Heart right ventricle (tissue), 16 donors: ENCODE measurements at places on chromosomes 12 and 14. TPM values are rescaled to one million over a fixed set of nuclear protein-coding genes. Genes with fewer than 3 reads are reported as not detected.
A peak's percentile ranks its signal among the peaks of the same experiment; 100 is the strongest.

DNA sequence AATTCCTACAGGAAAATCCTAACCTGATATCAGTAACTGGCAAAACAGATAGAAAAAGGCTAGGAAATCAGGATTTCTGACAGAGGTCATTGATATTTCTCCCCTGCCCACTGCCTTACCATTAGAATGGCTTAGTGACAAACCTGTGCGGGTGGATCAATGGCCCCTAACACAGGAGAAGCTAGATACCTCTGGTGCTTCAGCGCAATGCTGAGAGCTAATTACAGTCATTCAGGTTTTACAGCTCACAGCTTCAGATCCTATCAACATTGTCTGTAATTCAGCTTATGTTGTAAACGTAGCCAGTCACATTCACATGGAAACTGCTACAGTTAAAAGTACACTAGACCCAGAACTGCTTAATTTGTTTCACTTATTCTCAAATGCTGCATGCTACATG lies 17.4 kb upstream of the SLC10A1 start:
- no peak for DNase-seq

PFDN5 gene
- 1,216 TPM for polyA plus RNA-seq

DNA sequence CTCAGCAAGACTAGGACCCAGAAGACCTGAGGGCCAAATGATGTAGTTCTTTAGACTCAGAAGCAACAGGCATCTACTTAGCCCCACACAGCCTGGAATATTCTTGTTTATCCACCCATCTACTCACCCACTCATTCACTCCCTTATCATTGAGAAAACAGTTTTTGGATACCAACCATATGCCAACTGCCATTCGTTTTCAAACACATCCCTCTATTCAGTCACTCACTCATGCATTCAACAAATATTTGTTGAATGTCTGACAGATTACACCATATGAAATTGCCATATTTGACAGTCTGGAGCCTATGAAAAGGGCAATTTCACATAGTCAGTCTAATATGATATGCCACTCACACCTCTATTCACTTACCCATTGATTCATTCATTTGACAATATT lies 103.2 kb downstream of the NT5DC3 start:
- no peak for DNase-seq

DNA sequence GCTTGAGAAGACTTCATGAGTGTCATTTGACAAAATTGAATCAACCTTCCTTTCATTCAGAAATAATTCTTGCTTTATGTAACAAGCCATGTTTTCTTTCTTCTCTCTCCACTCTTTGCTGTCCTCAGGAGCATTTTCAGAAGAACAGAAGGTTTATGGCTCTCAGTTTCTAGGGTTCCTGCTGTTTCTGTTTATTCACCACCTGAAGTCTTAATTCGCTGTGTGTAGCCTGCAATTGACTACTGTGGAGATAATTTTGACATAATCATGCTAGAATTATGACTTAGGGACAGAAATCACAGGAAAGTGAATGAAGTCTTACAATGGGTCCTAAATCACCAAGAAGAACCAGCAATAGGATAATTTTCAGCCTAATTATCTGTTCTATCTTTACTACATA lies 7.2 kb upstream of the PLEKHG7 start:
- no peak for DNase-seq

ASCL1 gene
- polyA plus RNA-seq, result not detected

NOS1 gene
- polyA plus RNA-seq, result 0.01 TPM

SDSL gene
- 2.0 TPM for polyA plus RNA-seq

- no peak for DNase-seq
These were observed 601.8 kb upstream of the ATXN7L3B start for GRCh38 chr12:73935817-73936216.

DNA sequence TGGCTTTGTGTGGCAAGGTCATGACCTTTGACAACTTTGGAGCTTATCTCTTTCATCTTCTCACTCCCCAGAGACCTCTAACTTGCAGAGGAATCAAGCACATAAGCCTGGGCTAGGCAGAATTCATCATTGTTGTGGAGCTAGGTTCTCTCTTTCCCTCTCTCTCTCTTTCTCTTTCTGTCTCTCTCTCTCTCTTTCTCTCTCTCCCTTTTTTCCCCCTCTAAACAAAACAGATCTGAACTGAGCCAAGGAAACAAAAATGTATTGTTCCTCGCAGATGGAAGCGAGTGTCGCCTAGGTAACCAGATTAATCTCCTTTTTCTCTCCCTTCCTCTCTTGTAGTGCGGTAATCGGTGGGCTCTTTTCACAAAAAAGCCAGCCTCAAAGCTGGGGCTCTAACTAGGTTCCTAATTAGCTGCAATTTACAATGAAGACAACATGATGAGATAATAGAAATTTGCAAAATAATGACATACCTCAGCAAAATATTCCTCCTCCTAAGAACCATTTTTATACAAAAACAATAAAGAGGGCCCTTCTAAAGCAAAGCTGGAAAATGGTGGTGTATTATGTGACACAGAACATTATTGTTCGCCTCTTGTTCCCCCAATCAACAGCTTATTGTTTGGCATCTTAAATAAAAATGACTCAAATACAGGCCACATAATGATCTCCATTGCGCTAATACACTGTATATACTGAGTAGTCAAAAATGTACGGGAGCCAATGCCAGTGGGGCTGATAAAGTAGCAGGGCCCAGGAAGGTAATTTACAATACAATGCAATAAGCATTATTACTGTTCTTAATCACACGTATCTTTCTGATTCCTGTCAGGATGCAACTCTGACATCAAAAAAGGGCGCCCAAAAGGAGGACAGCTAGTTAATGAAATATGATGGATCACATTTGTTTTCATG lies 65.7 kb upstream of the SOX5 start:
- DNase-seq, result no peak

DAAM1 gene
- polyA plus RNA-seq, result 22.8 TPM

GRCh38 chr12:23303220-23303619 lies 646.2 kb downstream of the SOX5 start:
- DNase-seq, result no peak

- DNase-seq, result no peak
These were observed 29.3 kb downstream of the NIN start for GRCh38 chr14:50801706-50802105.

TMEM132D gene
- not detected for polyA plus RNA-seq

DNA sequence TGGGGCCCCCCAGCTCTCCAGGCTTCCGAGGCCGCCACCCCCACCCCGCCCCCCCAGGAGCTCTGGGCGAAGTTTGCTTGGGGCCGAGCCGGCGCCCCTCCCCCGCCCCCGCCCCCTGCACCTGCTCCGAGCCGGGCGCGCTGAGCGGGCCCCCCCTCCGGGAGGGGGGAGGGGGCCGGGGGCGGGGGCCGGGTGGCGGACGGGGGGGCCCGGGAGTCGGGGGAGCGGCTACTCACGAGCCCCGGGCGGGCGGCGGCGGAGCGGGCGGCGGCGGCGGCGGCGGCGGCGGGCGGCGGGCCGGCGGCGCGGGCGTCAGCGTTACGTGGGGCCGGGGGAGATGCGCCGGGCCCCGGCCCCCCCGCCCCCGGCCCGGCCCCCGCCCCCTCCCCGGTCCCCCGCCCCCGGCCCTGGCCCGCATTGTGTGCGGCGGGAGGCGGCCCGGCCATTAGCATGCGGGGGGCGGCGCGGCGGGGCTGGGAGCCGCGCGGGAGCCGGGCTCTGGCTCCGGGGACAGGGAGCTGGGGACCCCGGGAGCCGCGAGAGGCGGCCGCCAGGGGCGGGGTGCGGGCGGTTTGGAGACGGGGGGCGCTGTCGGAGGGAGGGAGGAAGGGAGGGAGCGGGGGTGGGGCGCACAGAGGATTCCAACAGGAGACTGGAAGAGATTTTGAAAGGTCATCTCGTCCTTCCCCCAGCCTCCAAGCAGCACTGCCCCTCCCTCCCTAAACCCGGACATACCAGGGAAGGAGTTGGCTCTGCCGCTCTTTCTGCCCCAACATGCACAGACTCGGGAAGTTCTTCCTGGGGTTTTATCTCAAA lies at the start of gene ZNF219:
ZNF219 (minus strand) TSS at position 580 of the 816 bp plus-strand sequence. CDS start 5,064 bp downstream, outside the sequence.
- peak; percentile 68 for DNase-seq

PZP gene
- polyA plus RNA-seq, result 0.20 TPM

GRCh38 chr14:101559624-101560533 lies 1.4 kb upstream of the DIO3 start:
- peak; percentile 33 for DNase-seq

HOXC12 gene
- polyA plus RNA-seq, result not detected

MYF5 gene
- polyA plus RNA-seq, result not detected
